ENCODE measurements at places on chromosomes 2 and 18.

DNA sequence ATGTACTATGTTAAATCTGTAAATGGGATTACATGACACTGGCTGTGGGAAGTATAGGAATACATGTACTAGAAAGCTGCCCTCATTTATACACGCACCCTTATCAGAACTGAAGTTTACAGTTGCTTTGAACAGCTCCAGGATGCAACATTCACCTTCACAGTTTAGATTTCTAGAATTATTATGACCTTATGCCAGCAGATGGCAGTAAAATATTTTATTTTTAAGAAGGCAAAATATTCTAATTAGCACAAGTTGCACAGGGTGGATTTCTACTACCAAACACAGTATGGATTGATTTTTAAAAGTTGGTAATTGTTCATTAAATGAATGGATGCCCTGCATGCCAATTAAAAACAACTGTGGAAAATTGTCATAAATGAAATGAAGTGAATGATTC lies 670.4 kb downstream of the KCNJ3 start:
- DNase-seq, result no peak

DNA sequence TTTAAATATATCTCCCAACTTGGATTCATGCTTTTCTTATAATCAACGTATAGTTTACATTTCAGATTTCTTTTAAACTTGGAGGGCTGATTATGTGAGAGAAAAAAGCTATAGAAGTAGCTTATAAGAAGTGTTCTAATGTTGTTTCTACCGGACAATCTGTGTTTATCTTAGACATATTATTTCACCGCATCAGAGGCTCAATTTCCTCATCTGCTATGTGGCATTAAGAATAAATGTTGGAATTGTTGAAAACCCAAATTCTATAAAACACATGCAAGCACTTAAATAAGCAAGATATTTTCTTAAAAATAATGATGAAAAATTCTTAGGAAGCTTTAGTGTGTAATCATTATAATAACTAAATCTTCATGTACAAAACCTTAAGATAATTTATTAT lies 407.9 kb downstream of the HRH4 start:
- DNase-seq, result no peak

- no peak for DNase-seq
Observed at GRCh38 chr2:238504181-238504931, 77.6 kb downstream of the ASB1 start.

DNA sequence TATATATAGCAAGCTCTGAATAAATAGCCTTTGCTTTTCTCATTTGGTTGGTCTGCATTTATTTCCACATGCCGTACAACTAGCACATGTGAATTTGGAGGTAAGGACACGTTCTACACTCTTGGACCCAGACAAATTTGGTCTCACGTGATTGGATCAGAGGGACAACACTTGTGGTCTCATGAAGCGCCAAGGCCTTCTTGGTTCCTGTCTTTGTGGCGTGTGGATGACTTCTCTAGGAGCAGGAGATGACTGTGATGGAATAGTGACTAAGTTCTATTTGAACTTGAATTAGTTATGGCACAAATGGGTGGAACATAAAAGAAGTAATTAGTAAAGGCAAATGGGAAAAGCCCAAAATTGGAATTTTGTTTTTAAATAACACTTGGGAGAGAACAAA lies 206.9 kb downstream of the BCL2 start:
- DNase-seq, result no peak

DNA sequence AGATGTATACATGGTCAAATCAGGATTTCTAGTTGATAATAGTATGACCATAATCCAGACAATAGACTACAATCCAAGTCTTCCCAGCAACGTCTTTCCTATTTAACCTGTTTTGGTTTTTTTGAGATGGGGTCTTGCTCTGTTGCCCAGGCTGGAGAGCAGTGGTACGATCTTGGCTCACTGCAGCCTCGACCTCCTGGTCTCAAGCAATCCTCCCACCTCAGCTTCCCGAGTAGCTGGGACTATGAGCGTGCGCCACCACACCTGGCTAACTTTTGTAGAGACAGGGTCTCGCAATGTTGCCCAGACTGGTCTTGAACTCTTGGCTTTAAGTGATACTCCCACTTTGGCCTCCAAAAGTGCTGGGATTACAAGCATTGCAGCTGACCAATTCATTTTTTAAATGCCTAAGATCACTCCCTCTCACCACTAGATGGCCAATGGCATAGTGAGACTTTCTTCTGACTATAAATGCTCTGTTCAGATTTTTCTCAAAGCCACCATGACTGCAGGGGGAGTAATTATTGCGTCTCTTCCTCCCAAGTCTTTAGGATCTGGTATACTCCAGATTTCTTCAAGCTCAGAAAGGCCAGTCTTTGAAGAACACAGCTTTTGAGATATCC lies 47.6 kb downstream of the HNRNPLL start:
- DNase-seq, result no peak

DNA sequence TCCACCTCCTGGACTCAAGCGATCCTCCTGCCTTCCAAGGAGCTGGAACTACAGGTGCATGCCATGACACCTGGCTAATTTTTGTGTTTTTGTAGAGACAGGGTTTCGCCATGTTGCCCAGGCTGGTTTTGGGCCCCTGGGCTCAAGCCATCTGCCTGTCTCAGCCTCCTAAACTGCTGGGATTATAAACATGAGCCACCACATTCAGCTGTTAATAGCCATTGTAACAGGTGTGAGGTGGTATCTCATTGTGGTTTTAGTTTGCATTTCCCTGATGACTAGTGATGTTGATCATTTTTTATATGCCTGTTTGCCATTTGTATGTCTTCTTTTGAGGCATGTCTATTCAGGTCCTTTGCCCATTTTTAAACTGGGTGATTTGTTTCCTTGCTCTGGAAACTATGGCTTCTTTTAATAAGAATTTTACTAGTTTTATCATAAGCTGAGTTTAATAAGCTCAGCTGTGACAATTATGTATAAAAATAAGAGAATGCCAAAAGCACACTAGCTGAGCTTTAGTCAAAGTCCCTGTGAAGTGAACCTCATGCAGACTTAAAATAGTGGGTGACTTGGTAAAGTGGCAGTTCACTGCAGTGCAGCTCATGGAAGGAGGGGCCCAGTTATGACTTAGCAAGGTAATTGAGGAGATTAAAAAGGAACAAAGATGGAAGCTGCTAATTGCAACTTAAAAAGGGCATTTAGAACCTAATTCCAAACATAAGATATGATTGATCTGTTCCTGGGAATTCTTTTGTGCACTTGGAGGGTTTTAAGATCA lies 465.1 kb downstream of the TGIF1 start:
- DNase-seq, result no peak

Data from stimulated activated CD8-positive, alpha-beta memory T cell treated with anti-CD3 and anti-CD28 coated beads, Interleukin-12 subunit alpha, Interleukin-12 subunit beta, amount 100 ng/mL, for 1 hour (primary cell).